GM19239 (cell line): ENCODE measurements at places on chromosomes 2 and 18.

DNA sequence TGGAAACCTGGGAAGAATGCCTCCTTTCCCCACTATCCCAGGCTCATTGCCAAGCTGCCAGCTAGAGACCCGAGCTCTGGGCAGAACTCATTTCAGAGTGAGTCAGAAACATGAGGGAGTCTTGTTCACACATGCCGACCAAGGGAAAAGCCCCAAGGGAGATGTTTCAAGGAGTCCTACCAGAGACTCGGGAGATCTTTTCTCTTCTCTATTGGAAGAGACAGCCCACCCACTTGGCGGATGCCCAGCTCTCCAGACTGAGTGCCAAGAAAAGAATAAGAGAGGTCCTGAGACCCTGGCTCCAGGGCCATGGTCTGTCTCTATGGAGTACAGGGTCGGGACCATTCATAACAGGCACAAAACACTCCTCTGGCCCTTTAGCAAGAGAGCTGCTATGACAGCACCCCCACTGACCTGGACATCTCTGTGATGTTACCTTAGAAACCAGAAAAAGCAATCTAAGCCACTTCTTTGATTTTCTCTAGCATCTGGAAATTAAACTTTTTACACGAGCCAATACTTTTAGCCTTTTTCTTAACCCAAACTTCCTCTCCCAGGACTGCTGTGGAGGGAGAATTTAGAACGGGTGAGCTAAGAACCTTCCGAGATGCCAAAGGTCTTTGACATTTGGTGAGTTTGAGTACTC, 18.5 kb upstream of the IGFBP5 start:
- no peak for DNase-seq

GRCh38 chr2:233108611-233109490, 48.7 kb downstream of the INPP5D start:
- no peak for DNase-seq

DNA sequence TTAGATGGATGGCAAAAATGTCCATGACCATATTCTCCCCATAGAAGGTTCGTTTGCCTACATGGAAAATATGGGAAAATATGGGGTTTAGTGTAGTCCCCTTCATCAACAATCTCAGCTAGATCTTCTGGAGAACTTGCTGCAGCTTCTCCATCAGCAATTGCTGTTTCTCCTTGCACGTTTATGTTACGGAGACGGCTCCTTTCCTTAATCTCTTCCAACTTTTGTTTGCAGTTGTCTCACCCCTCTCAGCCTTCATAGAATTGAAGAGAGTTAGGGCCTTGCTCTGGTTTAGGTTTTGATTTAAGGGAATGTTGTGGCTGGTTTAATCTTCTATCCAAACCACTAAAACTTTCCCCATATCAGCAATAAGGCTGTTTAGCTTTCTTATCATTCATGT, 28.9 kb downstream of the MYCN start:
- DNase-seq, result no peak

DNA sequence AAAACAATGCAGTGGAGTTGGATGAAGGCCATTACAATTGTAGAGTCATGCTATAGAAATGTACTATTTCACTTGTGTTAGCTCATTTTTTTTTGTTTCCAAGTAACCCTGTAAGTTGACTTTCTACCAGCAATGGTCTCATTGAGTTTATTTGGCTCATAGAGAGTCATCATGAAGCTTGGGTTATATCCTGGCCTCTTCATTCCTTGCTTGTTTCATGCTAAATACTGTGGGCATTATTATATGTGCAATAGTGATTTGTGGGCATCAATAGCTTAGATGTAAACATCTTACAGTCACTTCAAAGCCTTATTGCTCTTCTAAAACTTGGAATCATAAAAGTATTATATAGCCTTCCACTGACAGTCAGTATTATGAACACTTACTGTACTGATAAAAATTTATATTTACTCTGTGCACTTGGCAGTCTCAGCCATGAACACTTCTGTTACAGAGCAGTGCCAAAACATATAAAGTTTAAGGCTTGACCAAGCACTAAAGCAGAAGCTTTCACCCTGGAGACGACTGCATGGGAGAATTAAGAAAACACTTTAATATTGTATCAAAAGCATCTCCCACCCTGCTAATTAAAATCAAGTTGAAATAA, 751.2 kb downstream of the SATB2 start:
- DNase-seq, result no peak

DNA sequence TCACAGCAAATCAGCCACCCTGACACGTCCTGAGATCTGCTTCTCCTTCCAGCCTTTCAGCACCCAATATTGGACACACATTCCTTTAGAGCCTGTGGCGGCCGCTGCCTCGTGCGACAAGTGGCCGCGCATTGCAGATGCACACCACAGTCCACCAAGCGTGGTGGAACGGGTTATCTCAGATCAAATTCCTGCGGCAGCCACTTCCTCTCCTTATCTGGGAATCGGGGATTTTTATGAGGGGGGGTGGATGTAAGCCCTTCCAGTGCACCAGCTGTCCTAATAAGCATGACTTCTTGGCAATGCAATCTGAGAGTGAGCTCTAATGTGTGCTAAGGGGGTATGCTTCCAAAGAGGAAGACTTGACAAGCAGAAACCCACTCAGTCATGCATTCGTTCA, 18.3 kb upstream of the BMP10 start:
- DNase-seq, result no peak

GRCh38 chr2:71813807-71814470, 333.7 kb downstream of the CYP26B1 start:
- no peak for DNase-seq

DNA sequence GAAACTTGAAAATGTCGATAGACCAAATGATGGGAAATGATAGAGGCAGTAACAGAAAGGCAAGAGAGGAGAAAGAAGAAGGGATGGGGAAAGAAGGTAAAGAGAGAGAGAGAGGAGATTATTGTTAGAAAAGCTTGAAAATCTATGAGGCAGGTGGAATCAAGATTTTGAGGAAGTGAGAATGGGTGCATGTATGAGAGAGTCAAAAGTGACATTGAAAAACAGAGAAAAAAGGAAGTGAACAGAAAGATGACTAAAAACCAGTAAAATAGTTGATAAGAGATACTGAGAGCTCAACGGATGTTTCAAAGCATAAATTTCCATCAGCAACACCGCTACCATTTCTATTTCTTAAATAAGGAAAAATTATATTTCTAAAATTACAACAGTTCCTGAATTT, 327.4 kb upstream of the CWC22 start:
- peak; percentile 14 for DNase-seq

- no peak for DNase-seq
These were observed 801.3 kb downstream of the ERBB4 start for GRCh38 chr2:211737282-211737681.

GRCh38 chr18:78607784-78608183, 371.8 kb upstream of the SALL3 start:
- DNase-seq, result no peak
